ENCODE measurements at places on chromosomes 1 and 21.

GRCh38 chr1:33348676-33349080 lies 27.8 kb upstream of the A3GALT2 start:
- peaks cover 14% of the 10 kb centered on the region for H3K4me1 ChIP-seq
- no peaks in the 10 kb centered on the region for H3K27me3 ChIP-seq
- peaks cover 5% of the 10 kb centered on the region for H3K36me3 ChIP-seq
- peak overlapping the region; percentile 98 for H3K4me3 ChIP-seq

DNA sequence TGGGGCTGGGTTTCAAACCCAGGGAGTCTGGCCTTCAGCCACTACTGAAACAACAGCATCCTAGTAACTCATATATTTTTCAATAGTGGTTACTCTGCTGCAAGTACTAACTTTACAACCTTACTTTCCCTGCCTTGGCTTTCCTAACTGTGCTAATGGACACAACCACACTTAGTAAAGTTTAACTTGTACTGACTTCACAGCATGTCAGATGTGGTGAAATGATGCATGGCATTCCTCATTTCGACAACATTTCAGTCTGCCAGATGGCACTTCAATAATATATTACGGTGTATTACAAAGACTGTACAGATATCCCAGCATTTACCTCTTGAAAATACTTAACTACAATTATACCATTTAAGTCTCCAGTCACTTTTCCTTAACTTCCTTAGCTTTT lies 27.8 kb downstream of the LRRC7 start:
- H3K4me3 ChIP-seq, result no peak overlapping the region
- DNase-seq, result no peak
- no peak overlapping the region for H3K27ac ChIP-seq
- H3K27me3 ChIP-seq, result no peaks in the 10 kb centered on the region

GRCh38 chr1:188670837-188671236 lies 1806.8 kb downstream of the BRINP3 start:
- H3K4me3 ChIP-seq, result no peak overlapping the region
- no peaks in the 10 kb centered on the region for H3K36me3 ChIP-seq
- no peaks in the 10 kb centered on the region for H3K4me1 ChIP-seq
- no peaks in the 10 kb centered on the region for H3K27me3 ChIP-seq

- H3K27me3 ChIP-seq, result no peaks in the 10 kb centered on the region
- no peaks in the 10 kb centered on the region for H3K36me3 ChIP-seq
- peaks cover 34% of the 10 kb centered on the region for H3K4me1 ChIP-seq
- peak overlapping the region; percentile 95 for H3K27ac ChIP-seq
- H3K4me3 ChIP-seq, result no peak overlapping the region
- DNase-seq, result no peak
These were observed 47.1 kb upstream of the COL6A2 start for GRCh38 chr21:46050668-46051378.

DNA sequence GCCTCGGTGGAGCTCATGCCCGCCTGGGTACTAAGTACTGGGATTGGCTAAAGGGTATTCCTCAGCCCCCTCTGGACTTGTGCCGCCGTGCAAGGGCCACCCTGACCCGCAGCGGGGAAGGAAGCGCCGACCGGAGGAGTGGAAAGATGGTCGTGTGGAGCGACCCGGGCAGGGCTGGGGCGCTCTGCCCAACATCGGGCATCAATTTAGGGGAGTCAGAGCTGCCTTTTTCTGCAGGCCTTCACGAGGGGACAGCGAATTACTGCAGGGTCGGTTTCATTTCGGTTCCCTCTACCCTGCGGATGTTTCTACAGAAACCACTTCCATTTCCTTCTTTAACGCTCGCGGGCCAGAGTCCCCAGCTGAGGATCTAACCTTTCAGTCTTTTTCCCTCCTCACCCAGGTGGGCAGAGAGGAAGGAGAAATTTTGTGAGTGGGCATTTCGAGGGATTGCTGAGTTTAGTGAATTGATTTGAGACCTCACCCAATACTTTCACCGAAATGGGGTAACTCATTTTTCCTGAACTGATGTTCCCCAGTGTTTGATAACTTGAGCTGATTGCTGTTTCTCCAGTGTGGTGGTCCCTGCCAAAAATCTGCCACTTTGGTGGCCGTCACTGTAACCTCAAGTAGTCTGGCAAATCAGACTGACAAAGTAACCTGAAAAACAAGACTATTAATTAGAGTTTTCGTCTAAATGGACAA lies 1.1 kb downstream of the TOR1AIP1 start:
- peak overlapping the region; percentile 68 for H3K4me3 ChIP-seq
- no peaks in the 10 kb centered on the region for H3K4me1 ChIP-seq
- H3K27ac ChIP-seq, result peak overlapping the region; percentile 88

DNA sequence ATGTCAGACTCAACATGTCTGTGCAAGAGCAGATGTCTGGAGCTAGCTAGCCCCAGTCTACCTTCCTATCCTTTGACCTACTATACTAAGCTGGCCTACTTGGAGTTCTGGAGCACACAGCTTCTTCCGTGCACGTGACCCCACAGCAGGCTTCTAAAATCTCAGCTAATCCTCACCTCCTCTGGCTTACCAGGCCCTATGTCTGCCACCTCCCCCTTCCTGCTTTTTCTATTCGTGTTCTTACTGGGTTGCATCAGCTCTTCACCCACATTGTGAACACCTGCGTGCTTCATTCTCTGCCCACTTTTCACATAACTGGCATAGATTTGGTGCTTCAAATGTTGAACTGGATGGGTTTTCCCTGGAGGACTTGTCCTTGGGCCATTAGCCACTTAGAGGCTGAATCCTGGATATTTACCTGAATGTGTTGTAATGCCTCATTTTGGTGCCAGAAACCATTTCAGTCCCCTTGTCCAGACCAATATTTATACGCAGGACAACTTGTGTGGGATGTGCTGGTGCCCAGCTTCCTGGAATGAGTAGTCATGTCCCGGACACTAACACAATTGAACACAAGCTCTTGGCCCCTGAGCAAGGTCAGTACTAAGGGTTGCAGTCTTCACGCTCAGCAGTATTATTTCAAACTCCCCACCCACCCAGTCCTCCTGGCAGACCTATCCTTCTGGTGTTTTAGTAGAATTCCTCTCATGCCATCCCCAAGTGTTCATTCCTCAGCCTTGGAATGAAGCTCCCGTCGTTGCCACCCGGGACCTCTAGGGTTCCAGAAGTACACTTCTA lies 24.0 kb downstream of the TENT5C start:
- peaks cover 4% of the 10 kb centered on the region for H3K4me1 ChIP-seq
- H3K36me3 ChIP-seq, result peaks cover 2% of the 10 kb centered on the region
- no peak overlapping the region for H3K27ac ChIP-seq
- H3K4me3 ChIP-seq, result no peak overlapping the region
